ENCODE measurements at places on chromosomes 7 and 10.
A peak's percentile ranks its signal among the peaks of the same experiment; 100 is the strongest.

GRCh38 chr7:143234533-143234875 lies 12.7 kb downstream of the TAS2R40 start:
- DNase-seq: no peak

DNA sequence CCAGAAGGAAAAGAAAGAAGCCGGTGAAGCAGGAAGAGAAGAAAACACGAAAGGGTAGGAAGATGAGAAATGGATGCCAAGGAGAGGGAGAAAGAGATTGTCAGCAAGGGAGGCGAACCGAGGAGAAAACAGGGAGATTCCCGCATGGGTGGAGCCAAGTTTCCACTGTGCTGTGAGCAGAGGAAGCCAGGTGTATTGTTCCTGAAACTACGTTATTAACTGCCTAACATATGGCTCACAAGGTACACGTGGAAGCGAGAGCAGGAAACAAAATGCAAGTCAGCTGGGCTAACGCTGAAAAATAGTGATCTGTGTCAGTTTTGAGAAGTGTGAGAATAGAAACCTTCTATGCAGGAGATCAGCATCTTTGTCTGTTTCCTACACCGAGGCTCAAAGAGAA lies 20.4 kb upstream of the HIPK2 start:
- DNase-seq: no peak

GRCh38 chr7:41130561-41131236 lies 572.2 kb downstream of the INHBA start:
- DNase-seq: no peak

GRCh38 chr7:45136106-45137060 lies 21.2 kb upstream of the RAMP3 start:
- DNase-seq: peak; percentile 86

GRCh38 chr7:81155654-81156373 lies 237.0 kb upstream of the SEMA3C start:
- no peak for DNase-seq

DNA sequence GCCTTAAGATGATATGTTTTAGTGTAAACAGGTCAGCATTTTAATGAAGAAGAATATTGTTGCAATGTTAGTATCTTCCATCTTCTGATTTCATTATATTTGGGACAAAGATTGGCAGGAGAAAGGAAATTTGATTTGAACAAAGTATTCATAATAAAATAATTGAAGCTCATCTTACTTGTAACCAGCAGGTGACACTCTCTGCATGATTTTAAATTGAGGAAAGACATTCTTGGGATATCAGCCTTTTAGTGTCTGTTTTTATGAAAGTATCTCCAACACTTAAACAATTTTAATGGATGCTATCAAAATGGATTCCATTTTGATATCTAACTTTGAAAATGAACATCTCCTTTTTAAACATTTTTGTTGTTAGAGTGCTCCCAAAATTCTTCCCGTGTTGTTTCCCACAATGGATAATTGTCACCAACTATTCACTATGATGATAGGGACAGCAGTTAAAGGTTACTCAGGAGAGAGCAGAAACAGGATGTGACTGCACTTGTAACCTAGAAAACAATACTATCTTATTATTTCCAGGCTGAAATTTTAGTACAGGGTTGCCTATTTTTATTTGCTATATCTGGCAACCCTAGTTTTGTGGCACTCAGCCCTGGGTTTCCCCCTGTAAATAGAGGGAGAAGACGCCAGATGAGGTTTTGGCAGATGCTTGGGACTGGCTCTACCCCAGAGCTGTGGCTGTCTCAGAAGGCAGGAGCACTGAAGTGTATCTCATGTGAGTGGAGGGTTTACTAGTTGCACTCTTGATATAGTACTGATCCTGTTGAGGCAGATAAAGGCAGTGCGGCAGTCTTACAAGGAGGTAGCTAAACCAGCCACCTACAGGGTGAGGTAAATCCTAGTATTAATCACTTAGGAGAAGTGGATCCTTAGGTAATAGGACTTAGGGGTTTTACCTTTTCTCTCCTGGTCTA lies 31.0 kb upstream of the ABCB4 start:
- DNase-seq: peak; percentile 9

- no peak for DNase-seq
Observed at GRCh38 chr10:116136261-116136660, 136.7 kb downstream of the GFRA1 start.

GRCh38 chr7:69893906-69894305 lies 295.6 kb downstream of the AUTS2 start:
- DNase-seq: no peak

GRCh38 chr10:60433684-60434083 lies 44.0 kb upstream of the ANK3 start:
- DNase-seq: no peak

DNA sequence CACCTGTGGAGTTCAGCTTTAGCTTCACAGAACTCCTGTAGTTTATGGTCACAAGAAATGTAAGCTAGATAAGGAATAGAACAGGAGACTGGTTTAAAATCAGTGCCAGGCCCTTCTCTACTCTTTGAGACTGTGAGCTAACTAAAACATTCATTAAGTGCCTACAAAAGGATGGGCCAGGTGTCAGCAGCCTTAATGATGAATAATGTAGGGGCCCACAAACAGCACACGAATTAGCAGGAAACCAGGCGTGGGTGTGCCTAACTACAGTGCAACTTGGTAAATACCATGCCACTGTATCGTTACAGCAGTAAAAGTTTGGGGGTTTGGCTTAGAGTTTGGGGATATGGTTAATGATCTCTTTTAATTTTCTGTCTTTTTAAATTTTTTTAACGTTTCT lies 6.1 kb upstream of the ABLIM1 start:
- no peak for DNase-seq

DNA sequence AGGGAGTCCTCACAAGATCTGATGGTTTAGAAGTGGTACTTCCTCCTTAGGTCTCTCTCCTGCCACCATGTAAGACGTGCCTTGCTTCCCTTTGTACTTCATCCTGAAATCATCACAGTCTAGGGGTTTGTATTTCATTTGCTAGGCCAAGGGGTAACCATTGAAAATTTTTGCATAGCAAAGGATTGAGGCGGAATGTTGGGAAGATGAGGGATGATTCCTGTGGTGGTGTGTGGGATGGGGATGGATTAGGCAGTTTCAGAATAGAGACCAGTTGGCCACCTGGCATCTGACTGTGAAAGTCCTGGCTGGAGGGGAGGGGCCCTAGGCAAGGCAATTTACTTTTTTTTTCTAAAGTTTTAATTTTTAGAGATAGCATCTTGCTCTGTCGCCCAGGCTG lies 222.9 kb downstream of the CAMK1D start:
- no peak for DNase-seq

DNA sequence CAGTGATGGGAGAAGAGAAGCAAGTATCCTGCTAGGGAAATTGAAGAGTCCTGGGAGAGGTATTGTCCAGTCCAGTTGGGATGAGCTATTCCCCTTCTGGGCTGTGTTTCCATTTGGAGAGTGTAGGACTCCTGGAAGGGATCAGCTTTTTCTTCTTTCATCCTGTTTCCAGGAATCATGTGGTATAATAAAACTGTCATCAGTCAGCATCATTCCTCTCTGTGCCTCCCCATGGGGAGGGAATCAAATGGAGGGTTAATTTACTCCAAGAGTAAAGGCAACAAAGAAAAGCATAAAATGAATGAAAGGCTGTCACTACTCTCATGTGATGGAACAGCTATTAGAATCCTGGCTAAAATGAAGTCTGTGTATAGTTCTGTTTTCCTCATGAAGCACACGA lies 429.9 kb downstream of the SORCS3 start:
- no peak for DNase-seq

DNA sequence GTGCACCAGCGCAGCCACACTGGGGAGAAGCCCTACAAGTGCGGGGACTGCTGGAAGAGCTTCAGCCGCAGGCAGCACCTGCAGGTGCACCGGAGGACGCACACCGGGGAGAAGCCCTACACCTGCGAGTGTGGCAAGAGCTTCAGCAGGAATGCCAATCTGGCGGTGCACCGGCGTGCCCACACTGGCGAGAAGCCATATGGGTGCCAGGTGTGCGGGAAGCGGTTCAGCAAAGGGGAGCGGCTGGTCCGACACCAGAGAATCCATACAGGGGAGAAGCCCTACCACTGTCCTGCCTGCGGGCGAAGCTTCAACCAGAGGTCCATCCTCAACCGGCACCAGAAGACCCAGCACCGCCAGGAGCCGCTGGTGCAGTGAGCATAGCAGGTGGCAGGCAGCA lies 12.9 kb downstream of the ZSCAN25 start:
- DNase-seq: no peak

- no peak for DNase-seq
Observed at GRCh38 chr7:138151731-138152577, 75.7 kb downstream of the AKR1D1 start.

GRCh38 chr10:31914370-31914769 lies 14.3 kb downstream of the ARHGAP12 start:
- DNase-seq: peak; percentile 17

GRCh38 chr7:48424731-48425130 lies 253.5 kb downstream of the ABCA13 start:
- peak; percentile 11 for DNase-seq

GRCh38 chr7:42596737-42597136 lies 315.1 kb downstream of the C7orf25 start:
- no peak for DNase-seq

DNA sequence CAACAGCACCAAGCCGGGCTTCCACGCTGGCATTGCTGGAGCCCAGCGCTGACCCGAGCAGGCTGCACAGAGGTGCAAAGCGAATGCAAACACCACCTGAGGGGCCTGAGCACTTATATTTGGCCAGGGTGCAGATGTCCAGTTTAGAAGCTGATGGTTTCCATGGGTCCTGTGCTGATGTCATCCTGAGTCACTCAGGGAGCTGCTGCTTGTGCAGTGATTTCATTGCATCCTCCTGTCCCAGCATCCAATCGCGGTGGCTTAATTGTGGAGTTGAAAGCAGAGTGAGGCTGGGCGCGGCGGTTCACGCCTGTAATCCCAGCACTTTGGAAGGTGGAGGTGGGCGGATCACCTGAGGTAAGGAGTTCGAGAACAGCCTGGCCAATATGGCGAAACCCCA lies 410.2 kb upstream of the KLF6 start:
- peak; percentile 27 for DNase-seq

GRCh38 chr7:149126662-149127266 lies 640 bp upstream of the ZNF425 start:
- peak; percentile 59 for DNase-seq

DNA sequence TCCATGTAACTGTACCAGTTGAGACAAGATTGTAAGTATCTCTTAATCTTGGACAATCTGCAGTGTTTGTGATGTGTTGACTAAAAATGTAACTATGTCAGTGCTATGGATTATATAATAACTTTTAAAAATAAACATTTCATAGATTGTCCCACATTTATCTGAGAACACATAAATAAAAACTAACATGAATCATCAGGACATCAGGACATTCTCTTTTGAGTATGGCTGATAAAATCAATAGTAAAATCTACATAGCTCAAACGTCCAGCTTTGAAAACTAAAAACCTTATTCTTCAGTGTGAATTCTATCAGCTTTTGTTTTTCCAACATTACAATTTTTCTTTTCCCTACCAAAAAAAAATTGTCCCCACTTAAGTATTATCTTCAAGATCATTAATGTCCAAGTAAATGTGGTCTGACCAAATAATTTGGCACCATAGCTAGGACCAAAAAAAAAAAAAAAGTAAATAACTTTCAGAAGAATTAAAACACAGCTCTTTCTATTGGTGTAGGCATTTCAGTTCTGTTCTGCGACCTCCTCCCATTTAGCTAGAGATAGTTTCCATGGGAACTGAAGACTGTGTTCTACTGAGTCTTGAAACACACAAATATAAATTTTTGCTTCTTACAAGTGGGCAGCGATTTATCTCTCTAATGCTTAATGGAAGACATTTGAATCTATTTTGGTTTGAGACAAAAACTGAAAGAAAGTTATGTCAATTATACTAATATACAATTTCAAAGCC lies 123.0 kb upstream of the SGCE start:
- DNase-seq: no peak

GRCh38 chr7:27961255-27961654 lies 219.3 kb downstream of the JAZF1 start:
- DNase-seq: peak; percentile 45

- DNase-seq: no peak
Observed at GRCh38 chr7:99010281-99010680, 131.9 kb downstream of the TRRAP start.

GRCh38 chr10:85921789-85922188 lies 444.8 kb downstream of the GRID1 start:
- DNase-seq: no peak

- DNase-seq: peak; percentile 25
Observed at GRCh38 chr7:37084303-37084702, 360.0 kb upstream of the AOAH start.

DNA sequence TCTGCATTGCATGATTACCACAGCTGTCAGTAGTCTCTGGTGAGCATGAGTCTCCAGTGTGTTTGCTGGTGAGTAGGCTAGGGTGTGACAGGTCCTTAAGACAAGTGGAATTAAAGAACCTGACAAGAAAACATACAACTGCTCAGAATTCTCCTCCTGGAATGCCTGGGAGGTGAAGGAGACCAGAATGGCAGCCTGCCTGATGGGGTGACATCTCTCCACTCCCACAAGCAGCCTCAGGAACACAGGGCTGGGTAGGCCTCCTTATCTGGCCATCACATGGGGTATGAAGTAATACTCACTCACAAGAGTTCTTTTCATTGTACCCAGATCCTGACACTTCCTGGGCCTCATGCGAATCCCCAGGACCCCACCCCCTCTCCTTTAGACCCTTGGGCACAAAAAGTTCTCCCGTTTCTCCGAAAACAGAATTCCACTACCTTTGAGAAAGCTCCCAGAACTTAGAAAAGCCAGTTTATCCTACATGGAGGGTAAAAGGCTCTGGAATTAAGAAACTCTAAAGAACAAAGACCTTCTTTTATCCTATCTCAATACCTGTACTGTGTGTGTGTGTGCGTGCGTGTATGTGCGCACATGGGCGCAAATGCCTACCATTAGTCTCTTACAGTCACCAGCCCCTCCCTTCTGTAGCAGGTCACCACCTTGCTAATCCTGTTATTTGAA lies 33.4 kb upstream of the C1GALT1 start:
- no peak for DNase-seq

DNA sequence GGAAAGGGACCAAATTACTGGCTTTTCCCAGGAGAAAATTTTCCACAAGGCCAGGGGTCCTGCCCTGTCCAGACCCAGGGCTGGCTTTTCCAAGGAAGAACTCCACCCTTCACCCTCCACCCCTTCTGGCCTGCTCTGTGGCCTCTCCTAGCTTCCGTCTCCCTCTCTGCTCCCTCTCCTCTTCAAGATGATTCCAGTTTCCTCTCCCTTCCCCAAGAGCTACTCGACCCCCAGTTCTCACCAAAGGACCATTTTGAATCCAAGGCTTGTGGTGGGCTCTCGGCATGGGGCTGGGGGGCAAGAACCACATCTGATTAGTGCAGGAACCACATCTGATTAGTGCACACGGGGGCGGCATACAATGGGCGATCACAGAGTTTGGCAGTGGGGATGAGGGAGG lies 7.7 kb downstream of the CHAT start:
- DNase-seq: no peak

- DNase-seq: peak; percentile 71
Observed at GRCh38 chr7:83468251-83468739, 180.6 kb downstream of the SEMA3E start.
